HS-5 (cell line): ENCODE measurements at places on chromosomes 1 and 21.
A peak's percentile ranks its signal among the peaks of the same experiment; 100 is the strongest.

DNA sequence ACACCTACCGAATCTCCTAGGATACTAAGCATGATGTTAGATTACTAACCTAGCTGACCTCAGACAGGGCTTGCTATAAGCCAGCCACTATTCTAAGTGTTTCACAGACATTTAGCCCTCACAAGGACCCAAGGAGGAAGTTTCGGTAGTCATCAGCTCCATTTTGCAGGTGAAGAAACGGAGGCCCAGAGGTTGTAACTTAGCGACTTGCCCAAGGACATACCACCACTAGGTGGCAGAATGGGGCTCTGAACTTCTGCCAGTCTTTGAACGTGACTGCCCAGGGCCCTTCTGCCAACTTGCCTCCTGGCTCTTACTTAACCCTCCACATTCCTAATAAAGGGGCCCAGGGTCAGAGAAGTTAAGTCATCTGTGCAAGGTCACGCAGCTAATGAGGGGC is 283.5 kb downstream of the C1orf94 start:
- DNase-seq: no peak

DNA sequence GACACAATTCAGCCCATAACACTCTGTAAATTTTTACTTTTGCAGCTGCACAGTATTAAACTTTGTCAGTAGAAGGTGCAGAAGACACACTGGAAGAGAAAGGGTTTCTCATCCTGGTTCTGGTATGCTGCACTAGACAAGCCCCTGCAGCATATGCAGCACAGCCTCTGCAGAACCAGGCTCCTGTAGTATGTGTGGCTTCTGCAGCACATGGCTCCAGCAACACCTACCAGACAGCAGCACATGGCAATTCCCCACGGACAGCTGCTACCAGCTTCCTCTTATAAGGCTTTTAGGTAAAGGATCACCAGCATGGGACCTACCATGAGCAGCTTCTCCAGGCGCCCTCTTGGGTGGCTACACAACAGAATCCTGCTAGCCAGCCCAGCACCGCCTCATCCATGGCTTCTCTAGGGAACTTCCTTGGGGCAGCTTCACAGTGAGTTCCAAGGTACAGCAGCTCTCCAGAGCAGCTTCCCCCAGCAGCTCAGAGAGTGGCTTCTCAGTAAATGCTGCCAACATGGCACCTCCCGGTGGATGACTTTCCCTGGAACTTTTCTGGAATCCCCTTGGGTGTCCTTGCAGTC is 534.4 kb upstream of the CXADR start:
- no peak for DNase-seq

DNA sequence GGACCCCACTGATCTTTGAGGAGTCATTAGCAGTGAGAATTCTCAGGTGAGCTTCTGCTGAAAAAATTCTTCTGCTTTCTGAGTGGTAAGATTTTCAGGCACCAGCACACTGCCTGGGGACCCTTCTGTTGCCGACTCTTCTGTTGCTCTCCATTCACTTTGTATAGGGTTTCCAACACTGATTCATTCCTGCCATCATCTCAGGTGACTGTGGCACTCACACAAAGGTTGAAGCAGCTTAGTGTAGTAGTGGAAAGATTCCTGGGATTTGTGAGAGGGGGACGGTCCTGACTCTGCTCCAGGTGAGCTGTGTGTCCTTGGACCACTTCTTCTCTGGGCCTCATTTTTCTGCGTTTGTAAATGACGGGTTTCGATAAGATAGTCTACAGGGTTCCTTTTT is 9.4 kb downstream of the UTP11 start:
- DNase-seq: no peak

DNA sequence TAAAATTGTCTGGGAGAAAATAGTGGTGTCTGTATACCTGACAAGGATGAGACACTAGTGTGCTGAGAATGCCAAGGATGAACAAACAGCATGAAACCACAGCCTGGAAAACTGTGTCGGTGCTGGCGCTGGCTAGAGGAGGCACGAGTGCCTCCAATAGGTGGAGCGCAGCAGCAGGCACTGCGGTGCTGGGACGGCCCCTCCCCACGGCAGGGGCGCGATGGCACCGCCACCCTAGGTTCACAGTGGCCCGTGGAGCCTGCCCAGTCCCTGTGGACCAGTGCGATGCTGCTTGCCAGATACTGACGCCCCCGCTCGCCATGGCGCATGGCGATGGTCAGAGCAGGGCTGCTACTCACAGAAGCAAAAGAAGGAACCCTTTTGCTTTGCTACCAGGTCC is 6.8 kb downstream of the CFAP410 start:
- DNase-seq: no peak

- DNase-seq: no peak
Measured at GRCh38 chr1:22921452-22922126, 51.1 kb downstream of the LACTBL1 start.

GRCh38 chr1:93694819-93695218 is 13.2 kb upstream of the BCAR3 start:
- DNase-seq: no peak

DNA sequence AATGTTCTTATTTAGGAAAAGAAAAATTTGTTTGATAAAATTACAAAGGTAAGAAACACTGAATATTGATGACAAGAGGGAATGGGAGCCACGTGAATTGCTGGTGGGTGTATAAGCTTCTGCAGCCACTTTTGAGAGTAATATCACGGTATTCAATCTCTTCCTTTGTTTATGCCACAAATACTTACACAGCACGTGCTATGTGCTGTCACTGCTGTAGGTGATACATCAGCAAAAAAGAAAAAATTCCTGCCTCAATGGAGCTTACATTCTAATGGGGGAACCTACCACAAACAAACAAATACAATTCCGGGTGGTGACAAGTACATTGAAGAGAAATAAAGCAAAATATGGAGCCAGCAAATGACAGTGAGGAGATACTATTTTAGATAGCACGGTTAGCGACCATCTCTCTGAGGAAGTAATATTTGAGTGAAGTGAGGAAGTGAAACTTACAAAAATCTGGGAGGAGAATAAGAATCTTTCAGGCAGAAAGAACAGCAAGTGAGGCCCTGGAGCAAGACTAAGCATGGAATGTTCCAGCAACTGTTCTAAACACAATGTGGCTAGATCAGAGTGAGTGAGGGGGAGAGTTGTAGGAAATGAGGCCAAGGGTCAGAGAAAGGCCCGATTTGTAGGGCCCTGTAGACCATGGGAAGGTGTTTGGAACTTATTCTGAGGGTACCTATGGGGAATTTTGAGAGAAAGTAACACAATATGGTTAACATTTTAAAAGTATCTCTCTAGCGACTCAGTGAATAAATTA is 2.6 kb upstream of the FCRLB start:
- DNase-seq: no peak

DNA sequence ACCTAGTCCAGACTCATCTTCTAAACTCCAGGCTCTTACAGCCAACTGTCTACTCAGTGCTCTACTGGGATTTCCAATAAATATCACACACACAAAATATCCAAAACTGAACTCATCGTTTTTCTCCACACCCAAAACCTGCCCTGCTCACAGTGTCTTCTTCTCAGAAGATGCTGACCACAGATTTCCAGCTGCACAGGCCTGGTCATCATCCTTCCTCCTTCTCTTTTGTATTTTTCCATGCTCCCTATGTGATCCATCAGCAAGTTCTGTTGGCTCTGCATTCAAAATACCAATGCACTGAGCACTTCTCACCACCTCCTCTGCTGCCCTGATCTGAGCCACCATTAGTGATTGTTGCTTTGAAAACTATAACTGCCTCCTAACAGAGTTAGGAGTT is 159.5 kb upstream of the KAZN start:
- DNase-seq: no peak

GRCh38 chr1:17084787-17085186 is 31.0 kb upstream of the SDHB start:
- no peak for DNase-seq

DNA sequence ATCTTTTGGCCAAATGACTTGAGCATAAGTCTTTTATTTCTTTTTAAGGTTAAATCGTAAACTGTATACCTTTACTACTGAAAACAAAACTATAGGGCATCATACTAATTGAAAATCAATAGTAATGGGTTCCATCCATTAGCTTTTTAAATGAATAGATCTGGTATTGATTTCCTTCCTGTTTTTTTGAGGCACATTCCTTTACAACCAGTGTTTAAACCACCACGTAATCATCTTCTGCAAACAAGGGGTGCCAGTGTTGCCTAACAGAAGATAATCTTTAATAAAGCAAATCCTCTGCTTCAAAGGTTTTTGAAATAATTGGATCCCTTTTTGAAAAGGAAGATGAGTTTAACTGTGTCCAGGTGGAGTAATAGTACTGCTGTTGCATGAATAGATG is 48.7 kb upstream of the ANGPTL1 start:
- DNase-seq: no peak

- no peak for DNase-seq
Measured at GRCh38 chr1:99820546-99820945, 29.6 kb upstream of the AGL start.

GRCh38 chr1:228007801-228008341 is 1.1 kb downstream of the WNT3A start:
- no peak for DNase-seq

DNA sequence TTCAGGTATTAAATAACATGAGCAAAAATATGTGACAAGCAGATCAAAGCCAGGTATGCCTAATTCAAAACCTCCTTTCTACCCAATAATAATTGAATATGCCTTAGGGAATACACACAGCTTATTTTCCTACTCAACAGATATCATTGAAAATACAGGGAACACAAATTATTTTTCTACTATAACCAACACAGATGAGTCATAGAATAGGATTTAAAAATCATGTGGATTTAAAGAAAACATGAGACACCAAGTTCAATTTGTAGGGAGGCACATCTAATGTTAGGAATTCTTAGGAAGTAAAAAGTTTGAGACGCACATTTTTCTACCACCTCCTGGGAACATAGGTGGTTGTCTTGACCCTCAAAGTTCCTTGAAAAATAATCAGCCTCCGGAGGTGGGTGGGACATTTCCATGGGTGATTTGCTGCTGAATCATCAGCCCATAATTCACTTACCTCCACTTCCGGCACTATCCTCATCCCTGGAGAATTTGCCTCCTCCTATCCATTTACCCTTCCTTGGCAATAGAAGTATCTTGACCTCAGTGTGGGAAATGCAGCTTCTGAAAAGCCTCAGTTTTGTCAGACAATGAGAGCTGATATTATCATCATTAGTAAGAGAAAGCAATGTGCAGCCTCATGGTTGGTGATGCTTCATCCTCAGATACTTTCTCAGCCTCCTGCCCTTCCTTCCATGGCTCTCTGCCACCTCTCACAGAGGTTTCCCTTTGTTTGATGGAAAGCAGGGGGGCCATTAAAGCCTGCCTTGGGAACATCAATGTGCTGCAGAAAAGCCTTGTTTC is 33.5 kb upstream of the RGS4 start:
- DNase-seq: peak; percentile 93

- no peak for DNase-seq
Measured at GRCh38 chr1:169048043-169048442, 58.4 kb upstream of the ATP1B1 start.

GRCh38 chr1:229230140-229230892 is 40.6 kb upstream of the RAB4A start:
- no peak for DNase-seq

DNA sequence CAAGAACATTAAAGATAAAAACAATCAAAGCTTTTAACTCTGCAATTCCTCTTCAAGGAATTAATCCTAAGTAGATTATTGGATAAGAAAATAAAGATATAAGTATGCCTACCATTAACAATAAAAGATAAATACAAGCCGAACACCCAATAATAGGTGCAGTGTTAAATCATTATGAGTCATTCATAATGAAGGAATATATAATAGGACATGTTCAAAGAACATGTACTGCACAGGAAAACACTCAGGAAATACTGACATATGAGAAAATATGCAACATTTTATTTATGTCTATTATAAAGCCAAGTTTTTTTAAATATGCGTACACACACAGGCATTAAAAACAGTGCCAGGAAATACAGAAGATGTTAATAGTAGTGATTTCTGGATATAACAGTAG is 11.1 kb upstream of the EXO1 start:
- DNase-seq: no peak

GRCh38 chr1:29456685-29457435 is 220.5 kb downstream of the PTPRU start:
- no peak for DNase-seq

DNA sequence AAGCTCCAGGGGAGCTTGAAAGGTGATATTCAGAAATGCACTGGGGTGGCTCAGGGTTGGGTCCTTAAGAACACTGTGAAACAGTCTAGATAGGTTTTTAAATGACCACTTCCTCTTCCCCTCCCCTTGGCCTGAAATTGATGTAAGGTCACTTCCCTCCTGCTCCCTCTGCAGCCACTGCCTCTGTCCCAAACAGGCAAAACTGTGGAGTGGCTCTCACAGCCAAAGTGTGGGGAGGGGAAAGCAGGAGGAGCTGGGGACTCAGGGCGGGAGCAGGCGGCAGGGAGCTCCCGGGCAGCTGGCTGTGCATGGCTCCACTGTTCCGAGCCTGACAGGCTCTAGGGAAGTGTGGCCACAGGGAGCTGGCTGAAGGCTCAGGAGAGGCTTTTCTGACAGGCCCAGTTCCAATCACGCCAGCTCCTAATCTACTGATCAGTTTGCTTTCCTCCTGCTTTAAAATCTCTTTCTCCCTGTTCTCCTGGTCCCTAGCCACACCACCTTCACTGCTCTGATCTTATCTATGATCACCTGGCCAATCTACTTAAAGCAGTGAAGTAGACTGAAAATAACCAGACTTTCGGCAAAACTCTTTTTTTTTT is 5.1 kb upstream of the CSRP1 start:
- DNase-seq: no peak

DNA sequence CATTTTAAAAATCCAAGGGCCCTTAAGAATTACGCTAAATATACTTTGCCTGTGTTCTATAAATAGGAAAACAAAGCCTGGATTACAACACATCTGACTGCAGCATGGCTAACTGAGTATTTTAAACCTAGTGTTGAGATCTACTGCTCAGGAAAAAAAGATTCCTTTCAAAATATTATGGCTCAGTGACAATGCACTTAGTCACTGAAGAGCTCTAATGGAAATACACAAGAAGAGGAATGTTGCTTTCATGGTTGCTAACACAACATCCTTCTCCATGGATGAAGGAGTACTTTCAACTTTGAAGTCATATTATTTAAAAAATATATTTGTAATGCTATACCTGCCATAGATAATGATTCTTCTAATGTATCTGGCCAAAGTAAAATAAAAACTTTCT is 248.3 kb upstream of the NEGR1 start:
- DNase-seq: no peak

GRCh38 chr1:107900090-107900945 is 64.7 kb downstream of the VAV3 start:
- DNase-seq: no peak

GRCh38 chr1:198681831-198682759 is 43.3 kb downstream of the PTPRC start:
- DNase-seq: peak; percentile 70
